ENCODE measurements at places on chromosomes 1 and 21. TPM values are rescaled to one million over a fixed set of nuclear protein-coding genes. Genes with fewer than 3 reads are reported as not detected.
A peak's percentile ranks its signal among the peaks of the same experiment; 100 is the strongest.

DNA sequence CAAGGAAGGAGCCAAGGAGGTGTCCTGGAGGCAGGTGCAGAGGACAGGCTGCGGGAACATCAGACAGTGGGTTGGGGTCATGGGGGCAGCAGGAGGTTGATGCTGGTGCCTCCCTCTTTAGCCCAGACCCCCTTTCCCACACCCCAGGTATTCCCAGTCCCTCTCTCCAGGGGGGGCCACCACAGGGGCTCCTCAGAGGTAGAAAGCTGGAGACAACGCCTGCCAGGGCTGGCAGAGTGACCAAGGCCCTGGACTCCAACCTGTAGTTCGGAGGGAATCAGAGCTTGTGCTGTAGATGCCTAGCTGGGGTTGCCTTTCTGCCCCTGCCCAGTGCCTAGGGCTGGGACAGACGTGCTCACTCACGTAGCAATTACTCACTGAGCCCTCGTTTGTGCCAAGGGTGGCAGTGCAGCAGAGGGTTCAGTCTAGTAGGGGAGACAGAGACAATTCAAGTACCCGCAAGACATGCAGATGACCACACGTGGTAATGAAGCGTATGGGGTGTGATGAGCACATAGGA, 148.2 kb downstream of the PTPRU start:
- H3K27me3 ChIP-seq = peaks cover 3% of the 10 kb centered on the region
- no peak for DNase-seq
- no peak overlapping the region for H3K27ac ChIP-seq
- H3K4me3 ChIP-seq = no peak overlapping the region
- peaks cover 8% of the 10 kb centered on the region for H3K4me1 ChIP-seq

DNA sequence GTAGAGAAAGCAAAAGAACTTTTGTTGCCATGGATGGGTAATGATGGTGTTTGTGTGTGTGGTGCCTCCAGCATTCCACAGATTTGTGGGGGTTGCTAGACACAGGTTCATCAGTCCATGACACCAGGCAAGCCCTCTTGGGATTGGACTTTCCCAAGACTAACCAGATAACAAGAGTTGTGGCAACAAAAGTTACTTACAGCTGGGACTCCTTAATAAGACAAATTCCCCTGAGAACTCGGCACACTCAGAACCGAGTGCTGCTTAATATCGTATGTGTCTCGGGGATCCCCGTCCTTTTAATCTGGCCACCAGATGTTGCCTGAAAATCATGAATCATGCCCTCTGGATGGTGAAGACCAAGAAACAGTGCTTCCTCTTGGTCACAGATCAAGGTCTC, 193.3 kb downstream of the AJAP1 start:
- peaks cover 65% of the 10 kb centered on the region for H3K36me3 ChIP-seq
- no peak overlapping the region for H3K27ac ChIP-seq
- DNase-seq = no peak
- no peaks in the 10 kb centered on the region for H3K4me1 ChIP-seq
- H3K27me3 ChIP-seq = peaks cover 11% of the 10 kb centered on the region
- H3K4me3 ChIP-seq = no peak overlapping the region

DNA sequence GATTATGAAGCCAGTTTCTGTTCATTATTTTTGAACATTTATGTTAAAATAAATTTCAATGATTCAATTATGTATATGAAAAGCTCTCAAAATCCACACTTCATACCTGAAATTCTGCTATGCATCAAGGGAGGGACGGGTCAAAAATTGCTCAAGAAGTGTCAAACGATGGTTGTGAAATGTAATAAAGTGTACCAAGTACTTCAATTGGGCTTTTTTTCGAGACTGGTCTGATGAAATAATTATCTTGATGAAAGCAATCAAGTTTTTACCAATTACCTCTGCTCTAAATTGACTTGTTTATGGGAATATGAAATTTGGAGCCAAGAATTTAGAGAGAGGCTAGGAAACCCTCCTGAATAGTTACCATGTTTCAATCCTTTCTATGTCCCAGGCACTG, 7.9 kb downstream of the OSCP1 start:
- no peaks in the 10 kb centered on the region for H3K27me3 ChIP-seq
- H3K27ac ChIP-seq = no peak overlapping the region
- H3K4me3 ChIP-seq = no peak overlapping the region
- peaks cover 21% of the 10 kb centered on the region for H3K4me1 ChIP-seq
- no peak for DNase-seq

The FNBP1L gene
- total RNA-seq = 81.8 TPM

- no peak for DNase-seq
- H3K4me3 ChIP-seq = no peak overlapping the region
- peaks cover 7% of the 10 kb centered on the region for H3K27me3 ChIP-seq
- H3K36me3 ChIP-seq = peaks cover 8% of the 10 kb centered on the region
- no peak overlapping the region for H3K27ac ChIP-seq
Observed at GRCh38 chr1:33045814-33046213, 9.1 kb upstream of the AK2 start.

The LCE1F gene
- total RNA-seq = not detected

The ARTN gene
- total RNA-seq = 28.5 TPM

The TNFRSF8 gene
- total RNA-seq = 20.5 TPM

- no peaks in the 10 kb centered on the region for H3K27me3 ChIP-seq
- peak overlapping the region; percentile 95 for H3K4me3 ChIP-seq
- peaks cover 13% of the 10 kb centered on the region for H3K4me1 ChIP-seq
- DNase-seq = no peak
Observed at GRCh38 chr1:155912056-155912536, 947 bp upstream of the RIT1 start.

DNA sequence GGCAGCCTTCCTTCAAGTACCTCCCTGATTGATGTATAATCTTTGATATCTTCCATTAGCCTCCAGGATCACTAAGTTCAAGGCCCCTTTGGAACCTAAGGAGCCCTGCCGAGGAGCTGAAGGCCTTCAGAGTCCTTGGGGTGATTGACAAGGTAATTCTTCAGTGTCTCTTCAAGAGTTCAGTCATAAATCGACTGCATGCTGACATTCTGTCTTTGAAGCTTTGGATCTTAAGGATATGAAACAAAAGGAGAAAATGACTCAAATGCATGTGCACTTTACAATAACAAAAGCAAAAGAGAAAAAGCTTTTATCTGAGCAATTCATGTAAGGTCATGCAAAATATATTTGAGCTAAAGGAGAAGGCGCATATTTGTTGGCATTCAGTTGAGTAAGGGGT, 125.3 kb downstream of the RPS6KC1 start:
- DNase-seq = no peak
- H3K36me3 ChIP-seq = peaks cover 6% of the 10 kb centered on the region
- peaks cover 5% of the 10 kb centered on the region for H3K4me1 ChIP-seq

DNA sequence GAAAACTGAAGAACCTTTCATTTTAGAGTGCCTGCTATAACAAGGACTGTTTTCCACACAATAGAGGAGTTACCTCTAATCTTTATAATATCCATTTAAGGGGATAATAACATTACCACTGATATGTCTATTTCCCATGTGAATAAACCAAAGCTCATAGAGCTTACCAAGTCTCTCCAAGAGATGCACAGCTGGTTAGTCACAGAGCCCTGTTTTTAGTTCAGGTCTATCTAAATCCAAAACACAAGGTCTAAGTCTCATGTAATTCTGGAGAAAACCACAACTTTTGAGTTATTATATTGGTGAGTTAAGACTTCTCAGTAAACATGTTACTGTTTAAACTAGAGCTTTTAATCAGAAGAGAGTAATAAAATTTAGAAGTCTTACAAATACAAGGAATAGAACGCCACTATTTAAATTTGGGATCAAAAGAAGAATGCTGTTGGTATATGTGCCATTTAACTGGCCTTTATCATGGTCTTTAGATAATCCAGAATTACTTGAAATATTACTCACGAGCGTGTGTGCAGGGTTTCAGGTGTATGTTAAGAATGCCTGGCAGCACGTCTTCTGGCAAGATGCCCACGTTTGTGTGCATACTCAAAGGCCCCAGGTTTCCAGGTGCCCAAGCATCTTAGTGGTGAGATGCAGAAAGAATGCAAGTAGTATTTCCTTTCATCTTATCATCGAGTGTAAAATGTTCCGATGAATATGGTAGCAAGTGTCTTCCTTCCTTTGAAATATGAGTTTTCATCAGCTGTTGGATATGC, 190.6 kb downstream of the FMN2 start:
- no peak overlapping the region for H3K27ac ChIP-seq
- H3K4me3 ChIP-seq = no peak overlapping the region
- H3K27me3 ChIP-seq = no peaks in the 10 kb centered on the region
- no peaks in the 10 kb centered on the region for H3K4me1 ChIP-seq
- DNase-seq = no peak

GRCh38 chr1:47942240-47942629, 55.0 kb downstream of the TRABD2B start:
- H3K36me3 ChIP-seq = no peaks in the 10 kb centered on the region
- H3K27me3 ChIP-seq = no peaks in the 10 kb centered on the region
- no peaks in the 10 kb centered on the region for H3K4me1 ChIP-seq
- H3K27ac ChIP-seq = no peak overlapping the region
- DNase-seq = no peak

- no peak overlapping the region for H3K27ac ChIP-seq
- no peak for DNase-seq
Observed at GRCh38 chr1:44225761-44226160, 12.5 kb downstream of the DMAP1 start.

GRCh38 chr1:182196897-182197870, 135.7 kb upstream of the ZNF648 start:
- no peak overlapping the region for H3K27ac ChIP-seq
- H3K4me1 ChIP-seq = no peaks in the 10 kb centered on the region
- H3K27me3 ChIP-seq = no peaks in the 10 kb centered on the region
- no peaks in the 10 kb centered on the region for H3K36me3 ChIP-seq
- no peak for DNase-seq

- H3K27me3 ChIP-seq = peaks cover 8% of the 10 kb centered on the region
- peak overlapping the region; percentile 91 for H3K4me3 ChIP-seq
- peak overlapping the region; percentile 86 for H3K27ac ChIP-seq
- DNase-seq = peak; percentile 50
- peaks cover 25% of the 10 kb centered on the region for H3K4me1 ChIP-seq
Observed at GRCh38 chr1:86704972-86705664, 742 bp downstream of the SH3GLB1 start.

DNA sequence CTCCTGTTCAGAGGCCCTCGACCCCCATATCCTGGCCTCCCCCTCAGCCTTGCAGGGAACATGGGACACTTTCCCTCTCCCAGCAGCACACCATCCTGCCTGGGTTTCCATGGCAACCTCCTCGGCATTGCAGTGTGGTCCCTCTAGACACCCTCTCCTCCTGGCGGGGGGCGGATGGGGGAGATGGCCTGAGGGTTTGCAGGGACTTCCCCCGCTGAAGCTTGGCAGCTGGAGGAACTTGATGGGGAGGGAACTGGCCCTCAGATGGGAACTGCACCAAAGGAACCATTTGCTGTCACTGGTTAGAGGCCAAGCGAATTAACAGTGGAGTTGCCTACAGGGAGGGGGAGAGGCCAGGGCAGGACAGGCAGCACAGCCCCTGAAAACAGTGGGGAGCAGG, 28.7 kb downstream of the RIMS3 start:
- H3K4me1 ChIP-seq = no peaks in the 10 kb centered on the region
- DNase-seq = no peak
- no peaks in the 10 kb centered on the region for H3K36me3 ChIP-seq
- H3K27ac ChIP-seq = no peak overlapping the region
- no peaks in the 10 kb centered on the region for H3K27me3 ChIP-seq

The HTR1D gene
- 7.9 TPM for total RNA-seq

The SMIM1 gene
- total RNA-seq = 10.2 TPM

DNA sequence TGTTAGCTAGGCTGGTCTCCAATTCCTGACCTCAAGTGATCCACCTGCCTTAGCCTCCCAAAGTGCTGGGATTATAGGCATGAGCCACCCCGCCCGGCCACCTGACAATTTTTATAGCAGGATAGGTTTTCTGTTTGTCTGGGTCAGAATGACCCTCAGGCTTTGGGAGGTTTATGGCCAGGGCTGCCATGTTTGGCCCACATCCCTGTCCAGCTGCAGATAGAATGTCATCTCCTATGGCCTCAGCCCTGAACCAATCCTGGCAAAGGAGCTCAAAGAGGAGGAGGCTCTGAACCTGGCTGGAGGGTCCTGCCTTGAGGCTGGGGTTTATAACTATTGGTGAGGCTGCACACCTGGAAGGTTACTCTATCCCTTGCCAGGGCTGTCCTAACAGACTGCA, 83.0 kb downstream of the HMGB4 start:
- no peak overlapping the region for H3K4me3 ChIP-seq
- H3K27me3 ChIP-seq = no peaks in the 10 kb centered on the region

GRCh38 chr1:43274125-43274803, 4.5 kb downstream of the TMEM125 start:
- H3K4me3 ChIP-seq = no peak overlapping the region
- peaks cover 15% of the 10 kb centered on the region for H3K36me3 ChIP-seq

The S100B gene
- total RNA-seq = 0.34 TPM

DNA sequence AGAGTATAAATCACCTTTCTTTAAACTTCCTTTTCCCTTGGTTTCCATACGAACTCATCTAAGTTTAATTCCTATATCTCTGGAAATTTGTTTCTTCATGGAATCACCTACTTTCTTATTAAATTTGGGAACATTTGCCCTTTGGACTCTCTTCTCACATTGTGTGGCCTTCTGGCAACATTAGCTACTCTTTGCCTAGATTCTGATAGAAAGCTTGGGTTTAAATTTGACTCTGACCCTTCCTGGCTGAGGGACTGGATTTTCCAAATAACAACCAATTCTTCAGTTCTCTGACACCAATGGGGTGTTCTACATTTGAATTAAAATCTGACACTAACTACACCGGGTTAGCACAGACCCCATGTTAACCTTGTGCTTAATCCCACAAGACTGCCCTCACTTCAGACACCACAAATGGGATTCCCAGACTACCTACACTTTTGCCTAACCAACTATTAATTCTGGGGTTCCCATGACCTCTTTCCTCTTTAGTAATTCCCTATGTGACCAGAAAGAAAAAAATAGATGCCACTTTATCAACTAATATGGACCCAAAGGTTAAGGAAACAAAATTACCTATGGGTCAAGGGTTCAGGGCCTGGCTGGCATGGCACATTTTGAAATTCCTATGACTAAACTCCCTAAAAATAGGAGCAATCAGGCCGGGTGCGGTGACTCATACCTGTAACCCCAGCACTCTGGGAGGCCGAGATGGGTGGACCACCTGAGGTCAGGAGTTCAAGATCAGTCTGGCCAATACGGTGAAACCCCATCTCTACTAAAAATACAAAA, 9.7 kb upstream of the THEM4 start:
- no peak overlapping the region for H3K4me3 ChIP-seq
- H3K27me3 ChIP-seq = no peaks in the 10 kb centered on the region
- peaks cover 12% of the 10 kb centered on the region for H3K4me1 ChIP-seq

- no peaks in the 10 kb centered on the region for H3K27me3 ChIP-seq
- no peak overlapping the region for H3K4me3 ChIP-seq
- peaks cover 14% of the 10 kb centered on the region for H3K4me1 ChIP-seq
- peak overlapping the region; percentile 26 for H3K27ac ChIP-seq
- DNase-seq = no peak
Observed at GRCh38 chr1:6928106-6928885, 143.0 kb downstream of the CAMTA1 start.

The C1orf87 gene
- 0.16 TPM for total RNA-seq

The PLA2G4A gene
- 1.3 TPM for total RNA-seq

- peaks cover 23% of the 10 kb centered on the region for H3K36me3 ChIP-seq
- H3K27ac ChIP-seq = no peak overlapping the region
- H3K27me3 ChIP-seq = peaks cover 3% of the 10 kb centered on the region
- no peak overlapping the region for H3K4me3 ChIP-seq
- DNase-seq = peak; percentile 24
Observed at GRCh38 chr1:167912294-167912693, 1.6 kb downstream of the ADCY10 start.

The SLC44A3 gene
- total RNA-seq = 4.7 TPM

Measured in WTC11 (cell line).